ENCODE measurements at places on chromosomes 5 and 9. TPM values are rescaled to one million over a fixed set of nuclear protein-coding genes. Genes with fewer than 3 reads are reported as not detected.
A peak's percentile ranks its signal among the peaks of the same experiment; 100 is the strongest.

DNA sequence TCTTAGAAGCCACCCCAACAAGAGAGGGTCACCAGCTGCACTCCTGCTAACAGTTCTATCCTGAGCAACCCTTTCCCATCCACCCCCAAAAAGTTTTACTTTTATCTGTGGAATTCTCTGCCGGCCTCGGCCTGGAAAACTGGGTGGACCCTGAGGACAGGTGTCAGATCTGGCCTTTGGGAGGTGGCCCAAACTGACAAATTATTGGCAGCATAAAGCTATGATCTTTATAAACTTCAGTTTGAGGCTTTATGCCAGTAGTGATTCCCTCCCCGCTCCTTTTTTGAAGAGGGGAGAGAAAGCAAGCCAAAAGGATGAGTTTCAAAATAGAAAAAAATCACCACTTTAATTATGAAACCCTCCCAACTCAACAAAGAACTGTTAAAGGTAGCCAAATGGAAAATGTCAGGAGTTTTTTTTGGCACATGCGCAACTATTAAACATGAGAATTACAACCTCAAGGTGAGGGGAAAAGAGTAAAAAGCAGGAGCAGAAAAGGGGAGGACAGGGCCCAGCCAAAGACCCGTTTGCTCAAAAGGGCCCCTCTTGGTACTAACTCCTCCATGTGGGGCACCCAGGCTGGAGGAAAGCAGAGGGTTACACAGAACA lies 49.4 kb downstream of the FBXW11 start:
- no peak for DNase-seq

C9 gene
- not detected for total RNA-seq

FOXD4L3 gene
- 0.15 TPM for total RNA-seq

GRCh38 chr5:103166706-103167105 lies 46.6 kb downstream of the PPIP5K2 start:
- DNase-seq: no peak

GRCh38 chr9:4069457-4070153 lies 230.3 kb downstream of the GLIS3 start:
- no peak for DNase-seq

HAVCR2 gene
- 10.8 TPM for total RNA-seq

GRCh38 chr9:81532251-81532650 lies 157.1 kb downstream of the TLE1 start:
- DNase-seq: no peak

GRCh38 chr9:85536076-85536475 lies 205.7 kb downstream of the AGTPBP1 start:
- peak; percentile 54 for DNase-seq

DNA sequence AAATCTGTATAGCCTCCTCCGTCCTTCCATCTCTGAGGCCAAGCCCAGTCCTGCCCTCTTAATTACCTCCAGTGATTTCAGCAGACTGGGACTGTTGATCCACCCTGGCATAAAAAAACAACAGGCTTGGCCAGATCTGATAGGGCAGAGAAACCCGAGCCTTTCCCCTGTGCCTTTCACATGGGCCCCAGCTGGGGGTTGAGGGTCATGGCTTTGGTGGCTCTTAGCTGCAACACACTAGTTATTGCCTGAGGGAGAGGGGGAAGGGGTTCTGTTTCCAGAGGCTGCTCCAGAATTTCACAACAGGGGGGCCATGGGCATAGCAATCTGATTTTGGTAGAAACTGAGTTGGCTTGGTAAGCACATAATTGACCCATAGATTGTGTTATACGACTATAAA lies 21.2 kb upstream of the PANK3 start:
- peak; percentile 59 for DNase-seq

MEGF10 gene
- total RNA-seq: 0.48 TPM

DNA sequence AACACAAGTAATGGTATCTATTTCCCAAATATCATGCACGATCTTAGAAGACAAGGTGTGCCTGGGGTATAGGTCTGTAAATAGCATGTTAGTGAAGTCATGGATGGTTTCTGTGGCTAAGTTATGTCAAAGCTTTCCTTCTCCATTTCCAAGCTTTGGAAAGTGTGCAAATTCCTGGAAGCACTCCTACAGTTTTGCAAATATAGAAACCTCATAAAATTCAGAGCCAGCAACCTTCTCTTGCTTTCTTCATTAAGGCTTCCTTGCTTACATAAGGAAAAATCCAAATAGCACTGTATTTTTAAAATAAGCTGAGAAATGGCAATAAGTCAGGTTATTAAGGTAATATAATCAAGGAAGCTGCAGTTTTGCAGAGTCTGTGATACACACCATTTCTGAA lies 134.6 kb upstream of the DPYSL3 start:
- DNase-seq: no peak

GRCh38 chr5:120164986-120165385 lies 299.1 kb upstream of the PRR16 start:
- no peak for DNase-seq

- no peak for DNase-seq
These were observed 119.4 kb upstream of the ERCC6L2 start for GRCh38 chr9:95756101-95756500.

- DNase-seq: peak; percentile 73
These were observed 12.0 kb downstream of the GPSM1 start for GRCh38 chr9:136339173-136339957.

DNA sequence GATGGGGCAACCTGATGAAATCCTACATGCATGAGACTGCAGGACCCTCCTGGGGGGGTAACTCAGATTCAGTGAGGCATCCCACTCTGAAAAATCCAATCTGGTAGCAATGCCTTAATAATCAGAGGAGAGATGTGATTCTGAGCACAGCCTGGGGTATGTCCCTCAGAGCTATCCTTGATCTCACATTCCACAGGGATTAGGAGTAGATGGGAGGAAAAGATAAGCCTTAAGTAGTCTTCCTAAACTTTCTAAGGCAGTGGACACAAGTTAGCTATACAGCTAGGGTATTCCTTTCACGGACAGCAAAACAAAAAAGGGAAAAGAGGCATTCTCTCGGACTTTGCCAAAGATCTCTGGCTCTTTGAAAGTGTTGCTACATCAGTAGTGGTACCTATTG lies 3.9 kb upstream of the SPATA9 start:
- no peak for DNase-seq

DNA sequence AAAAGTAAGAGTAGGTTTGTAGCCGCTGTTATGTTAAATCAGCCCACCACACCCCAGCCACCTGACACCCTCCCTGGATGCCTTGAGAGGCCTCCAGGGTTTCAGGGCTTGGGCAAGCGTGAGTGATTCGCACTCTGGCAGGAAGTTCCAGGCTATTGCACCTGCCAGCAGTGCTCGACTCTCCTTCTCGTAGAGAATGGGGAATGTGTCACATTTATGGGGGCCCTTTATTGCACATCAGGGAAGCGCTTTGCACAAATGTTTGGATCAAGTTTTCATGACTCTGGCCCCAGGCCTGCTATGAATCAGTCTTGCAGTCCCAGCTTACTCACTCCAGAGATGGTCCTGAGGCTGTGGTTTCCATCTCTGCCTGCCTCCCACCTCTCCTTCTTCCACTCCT lies 66.1 kb upstream of the ADRA1B start:
- no peak for DNase-seq

C9orf50 gene
- total RNA-seq: not detected

- DNase-seq: no peak
These were observed 76.0 kb downstream of the ATPSCKMT start for GRCh38 chr5:10173716-10174115.

SPATA31C1 gene
- not detected for total RNA-seq

NUTM2G gene
- total RNA-seq: not detected

DNA sequence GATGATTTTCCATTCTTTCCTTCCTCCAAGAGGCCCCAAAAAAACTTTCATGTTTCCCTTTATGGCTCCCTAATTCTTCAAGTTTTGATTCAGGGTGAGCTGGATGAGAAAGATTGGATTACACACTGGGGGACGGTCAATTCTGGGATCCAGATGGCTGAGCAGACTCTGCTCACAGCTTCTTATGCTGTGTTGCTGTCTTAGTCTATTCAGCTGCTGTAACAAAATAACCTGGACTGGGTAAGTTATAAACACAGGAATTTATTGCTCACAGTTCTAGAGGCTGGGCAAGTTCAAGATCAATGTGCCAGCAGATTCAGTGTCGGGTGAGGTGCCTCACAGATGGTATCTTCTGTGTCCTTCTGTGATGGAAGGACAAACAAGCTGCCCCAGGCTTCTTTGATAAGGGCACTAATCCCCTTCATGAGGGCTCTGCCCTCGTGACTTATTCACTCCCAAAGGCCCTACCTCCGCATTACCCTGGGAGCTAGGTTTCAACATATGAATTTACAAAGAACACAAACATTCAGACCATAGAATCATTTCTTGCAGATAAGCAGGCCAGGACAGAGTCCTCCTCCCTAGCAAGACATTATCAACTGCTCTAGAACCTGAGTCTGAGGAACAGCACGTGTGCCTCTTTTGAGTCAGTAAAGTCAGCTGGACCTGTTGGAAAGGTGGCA lies 23.1 kb upstream of the SMAD5 start:
- DNase-seq: no peak

NTNG2 gene
- under 0.01 TPM for total RNA-seq

Data from breast epithelium (tissue), 4 donors.